ENCODE measurements at places on chromosomes 2 and 18. TPM values are rescaled to one million over a fixed set of nuclear protein-coding genes. Genes with fewer than 3 reads are reported as not detected.

- no peak for DNase-seq
Observed at GRCh38 chr2:241269707-241270520, 45.6 kb downstream of the HDLBP start.

DNA sequence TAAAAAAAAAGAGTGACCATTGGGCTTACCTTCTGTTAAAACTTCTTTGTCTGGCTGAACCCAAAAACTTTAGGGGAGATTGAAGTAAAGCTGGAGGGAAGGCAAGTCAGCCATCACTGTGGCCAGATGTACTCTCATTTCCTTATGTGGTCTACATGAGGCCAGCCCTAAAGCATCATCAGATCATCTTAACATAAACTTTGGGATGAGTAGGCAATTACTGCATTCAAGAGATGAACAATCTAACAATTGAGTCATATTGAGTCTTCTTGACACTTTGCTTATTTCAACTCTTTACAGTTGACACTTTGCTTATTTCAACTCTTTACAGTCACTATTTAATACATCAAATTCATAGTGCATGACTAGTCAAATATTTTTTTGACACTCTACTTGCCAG lies 155.6 kb downstream of the QPCT start:
- no peak for DNase-seq

- DNase-seq = no peak
Observed at GRCh38 chr18:63701952-63702351, 808 bp upstream of the SERPINB11 start.

DNA sequence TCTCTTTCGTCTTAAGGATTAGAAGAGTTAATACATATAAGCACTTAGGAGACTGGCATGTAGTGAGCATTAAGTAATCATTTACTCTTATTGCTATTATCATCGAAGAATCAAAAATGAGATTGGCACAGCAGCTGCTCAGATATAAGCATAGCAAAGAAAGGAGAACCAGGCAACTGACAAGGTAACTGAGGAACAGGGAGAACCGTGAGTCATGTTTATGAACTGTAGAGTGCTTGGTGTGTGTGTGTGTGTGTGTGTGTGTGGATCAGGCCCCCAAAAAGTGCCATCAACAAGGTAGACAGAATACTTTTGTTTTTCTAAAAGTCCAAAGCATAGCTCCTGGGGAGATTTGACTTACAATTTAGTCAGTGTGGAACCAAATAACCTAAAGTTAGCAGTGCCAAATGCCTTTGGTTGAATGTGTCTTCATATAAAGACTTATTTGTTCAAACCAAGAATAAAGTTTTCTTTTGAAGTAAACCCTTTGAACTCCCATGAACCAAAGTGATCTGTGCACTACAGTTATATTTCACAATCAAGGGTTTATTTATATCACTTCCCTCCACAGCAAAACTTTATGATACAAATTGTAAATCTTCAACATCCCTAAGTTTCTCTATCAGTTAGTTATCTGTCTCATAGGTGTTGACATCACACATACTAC lies 660.6 kb downstream of the NYAP2 start:
- no peak for DNase-seq

RAPGEF4 gene
- total RNA-seq = 23.4 TPM

DNA sequence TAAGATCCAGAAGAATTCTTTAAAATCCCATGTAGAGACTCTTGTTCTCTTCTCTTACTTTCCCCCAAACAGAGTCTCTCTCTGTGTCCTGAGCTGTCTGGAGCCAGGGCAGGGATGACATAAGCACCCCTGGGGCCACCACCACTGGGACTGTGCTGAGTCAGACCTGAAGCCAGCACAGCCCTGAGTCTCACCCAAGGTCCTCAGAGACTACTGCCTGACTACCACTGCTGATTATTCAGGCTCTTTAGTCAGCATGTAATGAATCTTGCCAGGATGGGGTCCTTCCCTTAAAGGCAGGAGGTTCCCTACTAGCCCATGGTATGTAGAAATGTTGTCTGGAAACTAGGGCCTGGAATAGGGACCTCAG lies 34.9 kb upstream of the DYNC1I2 start:
- DNase-seq = no peak

TXNL1 gene
- total RNA-seq = 55.7 TPM

- no peak for DNase-seq
Observed at GRCh38 chr2:143246815-143247744, 117.9 kb downstream of the ARHGAP15 start.

DNA sequence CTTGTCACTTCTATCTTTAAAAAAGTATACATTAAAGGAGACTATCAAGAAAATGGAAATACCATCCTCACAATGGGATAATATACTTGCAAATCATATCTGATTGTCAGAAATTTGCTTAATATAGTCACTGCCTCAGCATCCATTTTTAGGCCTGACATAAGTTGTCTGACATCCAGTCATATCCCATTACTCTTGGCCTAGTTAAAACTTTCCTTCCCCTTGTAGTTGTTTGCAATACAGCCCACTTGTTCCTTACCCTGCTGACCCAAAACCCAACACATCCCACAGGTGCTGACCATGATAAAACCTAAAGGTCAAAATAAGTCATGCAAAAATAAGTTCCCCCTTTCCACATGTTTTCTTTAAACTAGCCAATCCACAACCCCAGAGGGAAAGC lies 3.6 kb upstream of the ARHGEF33 start:
- DNase-seq = no peak

- DNase-seq = no peak
Observed at GRCh38 chr2:19321946-19322345, 36.5 kb downstream of the OSR1 start.

GRCh38 chr2:15010346-15010745 lies 377.8 kb downstream of the LRATD1 start:
- no peak for DNase-seq

AFF3 gene
- total RNA-seq = 105 TPM

- DNase-seq = no peak
Observed at GRCh38 chr18:22691946-22692710, 241.0 kb upstream of the RBBP8 start.

Data from occipital lobe (tissue), 3 donors.